A673 (cell line): ENCODE measurements at places on chromosomes 16 and 17. TPM values are rescaled to one million over a fixed set of nuclear protein-coding genes. Genes with fewer than 3 reads are reported as not detected.

DNA sequence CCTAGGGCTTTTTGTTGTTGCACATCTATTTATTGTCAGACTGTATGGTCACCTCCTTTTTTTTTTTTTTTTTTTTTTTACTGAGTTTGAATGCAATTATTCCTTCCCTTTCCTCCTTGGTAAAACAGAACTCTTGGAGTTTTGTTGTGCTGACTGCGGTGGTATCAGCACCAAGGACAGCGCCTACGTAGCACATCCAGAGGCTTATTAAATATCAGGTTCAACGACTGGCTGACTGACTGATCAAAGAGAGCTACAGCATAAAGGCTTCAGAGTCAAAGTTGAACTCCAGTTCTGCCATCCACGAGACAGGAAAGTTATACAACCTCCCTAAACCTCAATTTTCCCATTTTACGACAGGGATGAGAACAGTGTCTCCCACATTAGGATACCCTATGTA lies 86.1 kb upstream of the RBFOX1 start:
- peak; percentile 12 for DNase-seq

DNA sequence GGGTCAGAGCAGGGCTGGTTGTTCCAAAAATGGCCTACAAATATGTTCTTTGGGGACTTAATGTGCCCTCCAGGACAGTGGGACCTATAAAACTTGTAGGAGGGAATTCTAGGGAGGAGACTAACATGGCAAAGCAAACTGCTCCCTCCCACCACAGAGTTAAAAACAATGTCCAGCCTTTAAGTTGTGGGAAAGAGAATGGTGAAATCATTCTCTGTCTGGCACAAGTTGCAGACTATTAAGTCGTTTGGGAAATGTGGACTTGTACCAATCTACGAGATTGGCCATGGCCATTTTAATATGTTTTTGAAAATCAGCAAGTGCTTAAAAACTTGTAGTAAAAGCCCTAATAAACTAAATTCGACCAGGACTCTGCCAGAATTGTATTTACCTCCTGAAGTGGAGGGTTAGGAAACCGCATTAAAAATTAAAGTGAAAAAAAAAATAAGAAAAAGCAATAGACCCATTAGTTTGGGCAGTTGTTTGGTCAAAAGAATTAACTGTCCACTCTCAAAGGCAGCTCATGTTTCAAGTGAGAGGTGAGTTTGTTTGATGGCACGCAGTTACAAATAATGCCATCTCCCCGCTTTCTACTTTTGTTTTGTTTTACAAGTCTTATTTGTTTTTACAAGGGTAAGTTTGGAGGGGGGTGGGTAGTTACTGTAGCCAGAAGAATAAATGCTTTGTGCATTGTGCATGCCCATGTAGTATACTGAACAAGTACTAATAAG lies 32.4 kb downstream of the ANKFN1 start:
- no peak for DNase-seq

DNA sequence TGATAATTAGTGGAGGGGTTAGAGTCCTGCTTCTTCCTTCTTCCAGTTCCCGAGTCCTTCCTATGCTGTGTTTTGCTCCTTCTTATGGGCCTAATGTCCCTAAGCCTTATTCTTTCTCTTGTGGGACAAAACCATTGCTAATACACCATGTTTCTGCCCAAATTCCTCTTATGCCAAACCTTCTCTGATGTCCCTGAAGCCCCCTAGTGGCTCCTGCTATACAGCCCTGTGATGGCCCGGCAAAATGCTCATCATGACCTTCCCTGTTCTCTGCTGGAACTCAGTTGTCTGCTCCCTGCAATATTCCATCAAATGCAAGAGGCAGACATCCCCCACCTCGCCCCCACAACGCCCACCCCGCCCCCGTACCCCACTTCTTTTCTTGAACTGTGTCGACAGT lies 171.6 kb downstream of the CDH11 start:
- DNase-seq: peak; percentile 27

DNA sequence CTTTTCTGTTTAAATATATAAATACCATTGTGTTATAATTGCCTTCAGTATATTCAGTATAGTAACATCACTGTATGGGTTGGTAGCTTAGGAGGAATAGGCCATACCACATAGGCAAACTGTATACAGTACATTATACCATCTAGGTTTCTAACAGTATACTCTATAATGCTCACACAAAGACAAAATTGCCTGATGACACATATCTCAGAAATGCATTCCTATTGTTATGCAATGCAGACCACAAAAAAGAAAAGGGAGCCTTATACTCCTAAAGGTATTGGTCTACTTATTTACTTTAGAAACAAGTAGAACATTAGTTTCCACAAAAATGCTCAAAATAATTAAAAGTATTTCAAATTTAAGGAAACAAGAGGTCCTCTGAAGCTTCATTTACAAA lies 47.9 kb downstream of the SETD6 start:
- peak; percentile 16 for DNase-seq

The MMP25 gene
- total RNA-seq: 0.80 and 1.3 TPM in 2 replicates
